GM12865 (cell line): ENCODE measurements at places on chromosomes 12 and 14.

DNA sequence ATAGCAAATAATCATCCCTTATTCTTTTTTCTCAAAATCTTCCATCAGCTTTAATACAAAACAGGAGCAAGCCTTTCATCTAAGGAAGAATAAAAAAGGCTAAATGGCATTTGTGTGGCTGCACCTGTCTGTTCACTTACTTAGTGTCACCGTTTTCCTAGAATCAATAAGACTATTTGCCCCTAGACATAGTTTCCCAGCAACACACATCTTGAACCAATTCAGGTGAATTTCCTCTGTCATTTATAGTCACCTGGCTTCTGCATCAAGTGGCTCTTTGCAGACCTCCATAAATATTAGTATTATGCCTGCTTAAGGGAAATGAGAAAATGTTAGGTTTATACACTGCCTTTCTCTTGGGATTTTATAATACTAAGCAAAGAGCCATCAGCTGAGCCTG, 17.4 kb upstream of the GCH1 start:
- no peak for DNase-seq

DNA sequence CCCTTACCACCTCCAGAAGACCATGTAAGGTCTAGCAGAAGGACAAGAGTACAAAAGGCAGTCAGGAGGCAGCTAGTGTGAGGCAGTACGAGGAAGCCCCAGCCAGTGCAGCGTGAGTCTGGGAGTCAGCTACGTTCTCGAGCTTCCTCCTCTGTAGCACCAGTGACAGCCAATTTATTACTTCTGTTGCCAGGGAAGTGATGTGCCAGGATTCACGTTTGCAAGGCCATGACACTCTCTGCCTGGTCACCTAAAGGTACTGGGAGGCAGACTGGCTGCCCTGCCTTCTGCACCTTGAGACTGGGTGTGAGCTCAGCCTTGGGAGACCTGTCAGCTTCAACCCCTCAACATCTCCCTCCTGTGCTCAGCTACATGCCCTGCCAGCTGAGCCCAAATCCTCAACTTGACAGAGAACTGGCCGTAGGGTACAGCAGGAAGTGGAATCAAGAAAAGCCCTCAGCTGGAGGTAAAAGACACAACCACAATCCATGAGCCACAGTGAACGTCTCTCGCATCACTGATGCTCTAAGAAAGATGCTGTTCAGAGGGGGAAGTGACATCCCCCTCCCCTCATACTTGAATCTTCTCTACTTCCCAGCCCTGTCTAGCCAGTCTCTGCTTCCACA, 182.5 kb upstream of the RGS6 start:
- DNase-seq, result peak; percentile 33

DNA sequence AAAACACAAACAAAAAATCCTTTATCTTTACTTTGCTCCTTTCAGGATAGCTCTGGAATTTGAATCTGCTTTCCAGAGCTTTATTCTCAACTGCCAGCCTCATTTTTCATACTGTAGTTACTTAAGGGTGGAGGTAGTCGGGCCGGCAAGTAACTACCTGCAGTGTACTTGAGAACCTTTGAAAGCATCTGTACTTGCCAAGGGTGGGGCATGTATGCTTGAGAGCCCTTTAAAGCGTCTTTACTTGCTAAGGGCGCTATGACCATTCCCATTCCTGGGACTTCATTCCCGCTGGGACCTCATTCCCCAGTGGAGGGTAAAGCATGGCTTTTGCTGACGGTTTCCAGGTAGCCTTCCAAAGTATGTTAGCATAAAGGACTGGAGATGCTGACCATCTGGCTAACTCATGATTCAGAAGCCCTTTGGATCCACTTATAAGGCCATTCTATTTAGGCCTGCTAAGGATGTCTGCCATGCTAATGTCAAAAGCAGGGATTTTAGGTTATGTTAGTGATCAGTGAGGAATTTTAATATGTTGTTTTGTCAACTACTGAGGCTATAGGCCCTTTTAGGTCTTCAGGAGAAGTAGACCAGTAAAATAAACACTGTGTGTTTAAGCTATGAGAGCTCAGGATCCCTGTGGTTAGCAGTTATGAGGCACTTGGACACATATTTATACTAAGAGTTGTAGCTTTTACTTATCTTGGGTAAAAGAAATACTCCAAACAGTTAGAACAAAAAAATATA, 74.9 kb downstream of the CRADD start:
- no peak for DNase-seq

- no peak for DNase-seq
These were observed 77.8 kb upstream of the BDKRB2 start for GRCh38 chr14:96126783-96127271.

- DNase-seq, result peak; percentile 78
These were observed 14.2 kb upstream of the PLXNC1 start for GRCh38 chr12:94133964-94134795.

GRCh38 chr14:95255013-95255412, 64.7 kb downstream of the CLMN start:
- DNase-seq, result peak; percentile 45

DNA sequence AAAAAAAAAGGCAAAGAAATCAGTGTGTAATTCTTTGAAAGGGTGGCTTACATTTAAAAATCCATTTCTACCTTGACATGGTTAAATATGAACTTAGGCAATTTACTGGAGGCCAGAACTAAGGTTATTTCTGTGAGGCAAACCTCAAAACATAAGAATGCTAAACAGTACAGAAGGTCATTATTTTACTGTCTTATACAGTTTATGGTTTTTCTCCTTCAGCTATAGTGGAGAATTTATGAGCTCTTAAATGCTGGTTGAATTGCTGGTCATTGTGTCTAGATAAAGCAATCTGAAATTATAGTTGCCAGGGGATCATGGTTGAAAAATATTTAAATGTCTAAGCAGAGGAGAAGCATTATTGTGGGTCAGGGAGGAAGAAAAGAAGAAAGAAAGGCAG, 70.5 kb downstream of the TRIM9 start:
- DNase-seq, result no peak

DNA sequence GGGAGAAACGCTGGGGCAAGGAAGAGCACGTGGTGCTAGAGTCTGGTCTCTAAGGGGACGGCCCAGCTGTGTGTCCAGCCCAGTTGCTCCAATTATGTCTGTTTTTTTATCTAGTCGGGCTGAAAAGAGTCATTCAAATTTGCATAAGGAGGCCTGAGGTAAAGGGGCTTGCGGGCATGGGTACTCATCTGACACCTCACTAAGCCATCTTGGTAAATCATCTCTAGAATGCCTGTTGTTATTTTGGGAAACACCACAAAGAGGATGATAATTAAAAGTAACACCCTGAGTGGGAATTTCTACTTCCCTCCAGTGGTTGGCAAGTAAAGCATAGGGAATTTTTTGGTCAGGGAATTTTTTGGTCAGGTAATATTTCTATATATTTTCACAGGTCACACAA, 196.1 kb upstream of the ALG10B start:
- no peak for DNase-seq

DNA sequence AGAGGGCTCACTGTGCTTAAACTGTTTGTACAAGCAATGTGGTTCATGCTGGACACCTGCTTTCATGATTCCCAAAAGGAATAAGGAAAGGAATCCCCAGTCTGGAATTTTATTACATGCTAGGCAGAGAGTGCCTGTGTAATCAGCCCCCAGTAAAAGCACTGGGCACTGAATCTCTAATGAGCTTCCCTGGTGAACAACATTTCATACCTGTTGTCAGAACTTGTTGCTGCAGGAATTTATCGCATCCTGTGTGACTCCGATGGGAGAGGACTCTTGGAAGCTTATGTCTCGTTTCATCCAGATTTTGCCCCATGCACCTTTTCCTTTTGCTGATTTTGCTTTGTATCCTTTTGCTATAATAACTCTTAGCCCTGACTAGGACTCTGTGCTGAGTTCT, 190.2 kb upstream of the HMGA2 start:
- DNase-seq, result no peak

- peak; percentile 43 for DNase-seq
These were observed 122.7 kb downstream of the SSPN start for GRCh38 chr12:26317942-26318575.

- no peak for DNase-seq
These were observed 65.9 kb downstream of the DCAF5 start for GRCh38 chr14:69087061-69087461.

- peak; percentile 14 for DNase-seq
These were observed 1.0 kb downstream of the MPHOSPH9 start for GRCh38 chr12:123231931-123232330.

DNA sequence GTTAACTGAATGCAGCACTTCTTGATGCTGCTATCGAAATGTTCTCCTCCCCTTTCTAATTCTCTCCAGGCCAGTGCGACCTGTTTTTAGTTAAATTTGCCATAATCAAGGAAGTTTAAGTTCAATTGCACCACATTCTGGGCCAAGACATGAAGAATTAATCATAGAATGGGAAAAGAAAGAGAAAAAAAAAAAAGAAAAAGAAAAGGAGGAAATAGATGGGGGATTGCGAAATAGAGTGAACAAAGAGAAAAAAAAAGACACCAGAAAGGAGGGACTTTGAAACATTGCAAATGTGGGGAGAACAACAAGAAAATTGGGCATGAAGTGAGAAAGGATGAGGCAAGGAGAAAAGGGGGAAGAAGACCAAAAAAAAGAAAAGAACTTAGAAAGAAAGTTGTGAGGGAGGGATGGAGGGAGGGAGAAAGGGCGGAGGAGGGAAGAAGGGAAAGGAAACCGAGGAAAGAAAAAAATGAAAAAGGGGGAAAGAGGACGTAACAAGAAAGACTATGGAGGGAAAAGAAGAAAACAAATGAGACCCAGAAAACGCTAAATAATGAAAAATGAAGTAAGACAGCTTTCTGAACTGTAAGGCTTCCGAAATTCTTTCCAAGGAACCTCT, 32.8 kb upstream of the TBX5 start:
- no peak for DNase-seq

- no peak for DNase-seq
These were observed 135.3 kb downstream of the ACSS3 start for GRCh38 chr12:81212996-81213696.

DNA sequence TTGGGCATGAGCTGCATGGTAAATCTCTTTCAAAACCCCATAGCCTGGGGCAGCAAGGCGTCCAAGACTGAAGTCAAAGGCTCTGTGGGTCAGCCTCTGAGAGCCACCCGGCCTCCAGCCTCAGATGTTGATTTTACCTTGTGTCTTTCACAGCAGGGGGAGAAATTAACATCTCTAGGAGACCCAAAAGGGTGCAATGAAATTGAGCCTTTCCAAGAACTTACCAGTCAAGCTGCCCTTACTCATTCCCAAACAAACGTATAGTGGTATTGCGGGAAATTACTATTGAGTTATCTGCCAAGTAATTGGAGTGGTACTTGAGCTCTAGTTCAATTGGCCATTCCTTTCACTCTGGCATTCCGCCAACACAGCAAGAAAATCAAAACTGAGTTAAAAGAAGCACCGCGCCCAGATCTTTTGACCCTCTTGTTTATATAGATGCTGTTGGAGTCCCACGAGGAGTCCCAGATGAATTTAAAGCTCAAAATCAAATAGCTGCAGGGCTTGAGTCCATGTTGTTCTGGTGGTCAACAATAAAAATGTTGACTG, 380.7 kb upstream of the SYT1 start:
- no peak for DNase-seq

DNA sequence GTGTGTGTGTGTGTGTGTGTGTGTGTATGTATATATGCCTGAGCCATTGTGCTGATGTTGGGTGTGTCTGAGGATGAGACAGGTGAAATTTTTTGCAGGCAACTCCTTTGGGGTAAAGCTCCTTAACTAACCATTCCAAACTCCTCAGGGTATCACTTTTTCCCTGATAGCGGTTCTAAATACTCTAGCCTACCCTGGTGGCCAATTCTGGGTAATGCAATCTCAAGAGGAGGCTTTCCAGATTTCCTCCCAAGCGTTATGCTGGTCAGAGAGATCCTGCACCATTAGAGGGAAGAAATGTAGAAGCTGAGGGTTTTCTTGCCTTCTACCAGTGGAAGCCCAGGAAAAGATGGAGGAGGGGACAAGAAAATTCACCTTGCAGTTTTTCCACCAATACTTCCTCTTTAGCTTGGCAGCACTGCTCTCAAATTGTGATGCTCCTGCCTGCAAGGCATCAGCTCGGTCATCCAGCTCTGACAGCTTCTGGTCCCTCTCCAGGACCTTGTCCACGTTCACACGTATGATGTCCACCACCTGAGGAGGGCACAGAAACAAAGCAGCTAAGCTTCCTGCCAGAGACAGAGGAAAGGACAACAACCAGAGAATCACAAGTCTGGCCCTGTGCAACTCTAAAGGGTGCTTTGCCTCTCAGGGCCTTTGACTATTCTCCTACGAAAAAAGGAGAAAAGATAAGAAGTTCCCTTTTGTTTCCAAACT, 4.9 kb downstream of the VAMP1 start:
- DNase-seq, result peak; percentile 70

DNA sequence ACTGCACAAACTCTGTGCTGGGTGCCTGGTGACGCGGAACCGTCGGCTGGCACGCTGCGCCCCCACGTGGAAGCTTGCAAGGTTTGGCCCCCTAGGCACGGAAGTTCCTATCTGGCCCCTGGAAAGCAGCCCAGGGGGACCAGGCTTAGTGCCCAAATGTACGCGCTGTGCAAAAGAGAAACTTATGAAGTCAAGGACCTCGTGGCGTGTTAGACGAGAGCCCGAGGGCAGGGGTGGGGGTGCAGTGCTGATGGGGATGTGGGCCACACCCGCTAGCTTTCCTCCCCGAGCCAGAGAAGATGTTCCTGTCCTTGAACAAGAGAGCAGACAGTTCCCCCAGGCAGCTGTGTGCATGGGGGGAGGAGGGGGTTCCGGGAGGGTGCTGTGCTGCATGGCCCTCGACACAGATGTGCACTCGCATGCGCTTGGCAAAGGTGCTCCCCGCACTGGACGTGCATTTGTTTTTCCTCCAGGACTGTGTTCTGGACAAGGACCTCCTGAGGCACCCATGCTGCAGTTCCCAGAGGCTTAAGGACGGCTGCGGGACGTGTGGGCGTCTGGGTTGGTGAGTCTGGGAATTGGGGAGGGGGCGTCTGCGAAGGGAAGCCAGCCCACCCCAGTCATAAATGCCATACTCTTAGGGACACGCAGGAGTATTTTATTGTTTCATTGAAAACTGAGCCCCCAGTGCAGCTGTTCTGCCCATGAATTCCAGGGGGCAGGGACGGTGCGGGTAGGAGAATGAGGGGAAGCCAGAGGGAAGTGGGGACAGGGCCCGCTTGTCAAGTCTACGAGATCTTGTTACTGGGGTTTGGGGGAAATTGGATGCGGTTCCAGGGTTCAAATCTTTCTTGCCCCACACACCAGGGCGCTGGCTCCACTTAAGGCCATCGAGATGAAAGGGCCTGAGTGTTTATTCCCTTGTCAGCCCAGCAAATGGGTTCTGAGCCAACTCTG, 80.0 kb downstream of the NTF3 start:
- peak; percentile 15 for DNase-seq

DNA sequence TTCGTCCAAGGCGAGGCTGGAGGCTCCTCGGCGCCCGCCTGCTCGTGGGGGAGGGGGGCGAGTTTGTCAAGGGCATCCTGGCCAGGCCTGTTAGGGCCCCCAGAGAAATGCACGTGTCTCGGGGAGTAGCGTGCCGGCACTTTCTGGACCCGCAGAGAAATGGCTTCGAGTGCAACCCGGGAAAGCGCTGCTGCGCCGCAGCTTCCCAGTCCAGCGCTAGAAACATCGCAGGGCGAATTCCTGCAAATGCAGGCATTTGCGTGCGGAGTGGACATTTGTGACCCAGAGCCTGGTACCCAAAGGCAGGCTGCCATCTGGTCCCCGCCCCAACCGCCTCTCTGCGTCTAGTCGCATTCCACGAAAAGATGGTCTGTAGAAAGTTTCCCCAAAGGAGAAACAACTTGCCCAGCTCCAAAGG, 756 bp downstream of the LGR5 start:
- no peak for DNase-seq
